ENCODE measurements at places on chromosomes 2 and 18.

DNA sequence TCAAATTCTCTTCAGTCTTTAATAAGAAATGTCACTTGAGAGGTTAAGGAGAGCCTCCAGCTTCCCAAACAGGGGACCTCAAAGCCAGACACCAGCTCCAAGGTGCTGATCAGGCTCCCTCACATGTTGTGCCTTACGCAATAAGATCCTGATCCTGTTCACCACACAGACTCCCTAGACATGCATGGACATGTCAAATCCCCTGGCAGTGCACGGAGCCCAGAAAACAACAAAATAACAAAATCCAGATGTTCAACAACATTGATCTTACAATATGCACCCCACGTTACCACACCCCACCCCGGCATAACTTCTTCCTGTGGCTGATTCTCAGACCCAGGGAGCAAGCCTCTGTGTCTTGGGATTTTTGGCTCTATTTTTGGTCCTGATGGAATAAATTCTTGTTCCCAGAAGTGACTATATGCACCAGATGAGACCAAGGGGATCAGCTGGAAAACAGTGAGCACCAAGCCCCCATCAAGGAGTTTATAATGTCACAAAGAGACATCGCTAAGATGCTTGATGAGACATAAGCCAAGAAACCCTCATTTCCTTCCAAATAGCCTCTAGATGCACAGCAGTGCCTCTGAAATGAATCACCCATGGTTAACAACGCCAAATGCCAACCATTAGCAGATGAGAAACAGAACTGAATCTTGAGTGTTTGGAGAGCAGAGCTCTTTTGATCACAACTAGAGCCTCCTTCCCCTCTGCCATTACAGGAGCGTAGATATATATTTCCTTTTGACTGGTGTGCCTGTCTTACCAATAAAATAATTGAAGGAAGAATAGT lies 198.2 kb downstream of the PRKCE start:
- no peak for DNase-seq

DNA sequence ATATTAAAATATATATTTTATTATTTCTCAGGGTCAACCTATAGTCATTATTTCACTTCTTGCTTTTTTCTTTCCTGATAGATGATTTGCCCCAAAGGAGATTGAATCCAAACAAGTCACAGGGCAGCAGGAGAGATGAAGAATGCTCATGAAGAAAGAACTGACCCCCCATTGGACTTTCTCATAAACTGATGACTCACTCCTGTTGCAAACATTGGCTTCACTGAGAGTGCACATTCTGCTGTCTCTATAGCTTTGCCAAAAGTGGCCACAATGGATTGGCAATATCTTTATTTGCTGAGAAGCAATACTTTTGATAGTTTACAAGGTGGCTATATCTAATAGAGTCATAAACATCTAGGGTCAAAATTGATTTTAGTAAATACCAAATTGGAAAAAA lies 55.9 kb upstream of the ZNF385B start:
- no peak for DNase-seq

DNA sequence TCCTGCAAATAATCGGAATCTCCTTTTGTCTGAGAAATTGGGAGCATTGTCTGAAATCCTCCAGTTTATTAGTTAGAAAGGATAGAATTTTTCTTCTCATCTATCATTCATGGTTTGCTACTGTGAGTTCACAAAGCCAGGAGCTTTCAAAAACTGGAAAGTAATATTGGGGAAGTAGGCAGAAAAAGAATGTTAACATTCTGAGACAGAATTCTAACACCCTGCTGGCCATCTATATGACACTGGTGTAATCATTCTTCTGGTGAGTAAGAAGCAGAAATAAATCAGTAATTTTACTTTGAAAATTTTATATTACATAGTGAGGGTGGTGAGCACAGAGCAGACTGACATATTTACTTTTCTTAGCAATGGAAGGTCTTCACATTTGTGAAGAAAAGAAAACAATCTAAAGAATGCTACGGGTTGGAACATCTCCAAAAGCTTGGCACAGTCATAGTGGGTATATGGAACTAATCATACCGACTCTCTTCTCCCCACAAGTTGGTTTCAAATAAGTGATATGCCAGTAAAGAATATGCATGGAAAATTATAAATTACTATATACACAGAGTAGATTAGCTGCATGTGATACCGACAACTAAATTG lies 344.9 kb downstream of the LPIN1 start:
- no peak for DNase-seq

DNA sequence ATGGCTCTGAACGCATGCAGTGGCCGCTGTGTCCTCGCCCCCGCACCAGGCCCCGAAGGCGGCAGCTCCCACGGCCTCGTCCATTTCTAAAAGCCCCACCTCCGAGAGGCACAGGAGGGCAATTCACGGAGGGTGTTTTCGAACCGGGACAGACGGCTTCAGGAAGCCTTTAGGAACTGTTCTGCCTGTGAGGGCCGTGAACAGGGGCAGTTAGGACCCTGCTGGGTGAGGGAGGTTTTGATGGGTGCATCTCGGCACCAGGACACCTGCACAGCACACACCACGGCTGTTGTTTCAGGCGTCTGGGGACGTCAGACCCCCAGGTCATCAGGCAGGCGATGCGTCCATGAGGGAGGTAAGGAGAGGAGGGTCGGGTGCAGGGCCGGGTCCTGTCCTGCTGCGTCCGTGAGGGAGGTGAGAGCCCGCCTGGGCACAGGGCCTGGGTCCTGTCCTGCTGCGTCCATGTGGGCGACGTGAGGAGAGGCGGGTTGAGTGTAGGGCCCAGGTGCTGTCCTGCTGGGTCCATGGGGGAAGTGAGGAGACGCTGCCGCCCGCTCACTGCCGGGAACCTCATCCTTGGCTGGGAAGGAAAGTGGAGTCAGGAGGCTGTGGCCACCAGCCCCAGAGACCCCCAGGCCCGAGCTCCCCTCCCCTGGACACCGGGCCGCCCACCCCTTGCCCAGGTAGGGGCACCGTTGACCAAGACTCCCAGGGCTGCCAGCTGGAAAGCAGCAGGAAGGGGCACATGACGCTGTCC lies 25.5 kb upstream of the KCNG2 start:
- DNase-seq: no peak

GRCh38 chr2:29187926-29188325 lies 72.7 kb downstream of the CLIP4 start:
- no peak for DNase-seq

DNA sequence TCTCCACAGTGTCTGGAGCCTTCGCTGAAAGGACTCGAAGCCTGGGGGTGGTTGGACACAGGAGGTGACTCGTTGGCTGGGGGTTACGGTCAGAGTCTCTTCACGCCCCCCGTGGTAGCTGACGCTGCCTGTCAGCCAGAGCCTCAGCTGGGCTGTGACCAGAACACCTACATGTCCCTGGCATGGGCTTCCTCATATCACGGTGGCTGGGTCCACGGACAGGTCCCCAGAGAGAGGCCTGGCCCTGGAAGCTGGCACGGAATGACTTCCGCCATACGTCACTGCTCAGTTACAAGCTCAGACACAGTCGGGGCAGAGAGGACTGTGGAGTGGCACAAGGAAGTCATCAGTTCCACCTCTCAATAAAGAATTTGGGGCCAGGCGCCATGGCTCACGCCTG lies 28.5 kb downstream of the ITGB1BP1 start:
- DNase-seq: no peak

GRCh38 chr2:42102024-42102590 lies 54.3 kb downstream of the PKDCC start:
- no peak for DNase-seq

- DNase-seq: no peak
These were observed 59.8 kb downstream of the DNMT3A start for GRCh38 chr2:25281941-25282340.

GRCh38 chr2:28683100-28683706 lies 68.4 kb upstream of the PPP1CB start:
- peak; percentile 91 for DNase-seq

Measured in SHP77 treated with DMSO at 0.1 percent for 48 hours (cell line).